GDM1 (cell line): ENCODE measurements at places on chromosomes 6 and 20.

DNA sequence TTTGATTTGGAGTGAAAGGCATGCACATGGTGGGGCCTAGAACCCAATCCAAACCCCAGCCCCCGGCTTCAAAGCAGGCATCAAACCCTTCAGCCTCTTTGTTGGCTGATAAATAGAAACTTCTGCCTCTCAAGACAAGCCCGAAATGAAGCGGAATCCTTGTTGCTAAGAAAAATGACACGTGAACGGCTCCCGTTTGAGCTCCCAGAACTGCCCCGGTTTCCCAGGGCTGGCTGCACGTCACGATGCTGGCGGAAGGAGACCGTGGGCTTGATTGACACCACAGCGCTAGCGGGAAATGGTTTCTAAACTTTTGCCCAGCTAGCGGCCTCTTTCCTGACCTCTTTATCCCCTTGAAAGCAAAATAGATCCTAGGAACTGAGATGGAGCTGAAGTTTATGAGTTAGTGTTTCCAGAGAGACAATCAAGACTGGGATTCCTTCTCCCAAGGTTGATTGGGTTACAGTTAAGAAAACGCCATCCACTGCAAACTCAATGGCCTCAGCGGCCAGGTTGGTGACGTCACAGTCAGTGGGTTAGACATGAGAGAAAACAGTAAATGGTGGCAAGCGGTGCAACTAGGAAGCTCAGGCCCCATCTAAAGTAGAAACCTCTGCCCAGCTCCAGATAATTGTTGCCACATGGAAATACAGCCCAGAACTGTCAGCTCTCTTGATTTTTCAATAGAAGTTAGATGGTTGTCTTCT lies 117.0 kb downstream of the ANKRD60 start:
- no peak for DNase-seq

DNA sequence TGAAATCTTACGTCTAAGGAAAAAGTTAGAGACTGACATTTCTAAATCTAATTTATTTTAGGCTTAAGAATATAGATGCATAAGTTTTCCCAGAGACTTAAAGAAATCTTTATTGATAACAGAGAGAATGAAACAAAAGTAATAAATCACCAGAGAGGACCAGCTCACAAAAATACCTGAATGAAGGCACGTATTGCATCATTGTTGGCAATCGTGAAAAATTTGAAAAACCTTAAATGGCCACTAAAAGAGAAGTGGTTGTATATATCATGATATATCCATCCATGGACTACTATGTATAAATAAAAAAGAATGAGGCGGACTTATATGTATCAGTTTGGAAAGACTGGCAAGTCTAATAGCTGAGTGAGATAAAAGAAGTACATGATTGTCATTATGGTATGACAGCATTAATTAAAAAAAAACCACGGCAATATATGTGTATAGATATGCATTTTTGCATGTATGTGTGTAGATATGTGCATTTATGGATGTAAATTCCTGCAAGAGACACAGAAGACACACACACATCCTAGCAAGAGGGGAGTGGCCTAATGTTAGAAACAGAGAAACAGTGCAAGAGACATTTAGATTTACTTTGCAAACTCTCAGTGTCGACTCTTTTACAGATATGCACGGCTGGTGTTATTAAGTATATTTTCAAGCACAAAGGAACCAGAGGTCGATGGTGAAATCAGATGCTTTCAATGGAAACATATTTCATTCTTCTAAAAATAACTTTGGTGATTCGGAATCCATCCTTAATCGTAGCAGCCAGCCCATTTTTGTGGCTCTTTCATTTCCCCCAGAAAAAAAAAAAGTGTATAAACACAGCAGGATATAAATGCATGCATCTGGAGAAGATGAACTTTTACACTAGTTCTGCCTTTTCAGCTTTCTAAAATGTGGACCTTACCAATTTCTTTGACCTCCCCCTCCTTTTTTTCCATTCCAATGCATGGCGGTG lies 156.1 kb upstream of the SALL4 start:
- no peak for DNase-seq

DNA sequence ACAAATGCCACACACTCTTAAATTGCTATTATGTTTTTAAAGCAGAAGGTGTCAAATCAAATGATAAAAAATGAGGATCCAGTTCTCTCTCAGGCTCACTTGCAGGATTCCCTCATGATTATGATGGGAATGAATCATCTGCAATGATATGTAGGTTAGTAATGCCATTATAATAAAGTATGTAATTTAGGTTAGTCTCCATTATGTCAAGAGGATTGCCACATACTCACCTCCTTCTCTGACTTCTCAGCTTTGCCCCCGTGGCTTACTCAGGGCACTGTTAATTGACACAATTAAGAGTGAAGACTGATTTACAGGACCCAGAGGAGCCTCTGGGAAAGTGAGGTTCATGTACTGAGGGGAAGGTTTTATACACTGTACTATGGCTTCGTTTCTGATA lies 591.7 kb upstream of the NRSN1 start:
- no peak for DNase-seq

DNA sequence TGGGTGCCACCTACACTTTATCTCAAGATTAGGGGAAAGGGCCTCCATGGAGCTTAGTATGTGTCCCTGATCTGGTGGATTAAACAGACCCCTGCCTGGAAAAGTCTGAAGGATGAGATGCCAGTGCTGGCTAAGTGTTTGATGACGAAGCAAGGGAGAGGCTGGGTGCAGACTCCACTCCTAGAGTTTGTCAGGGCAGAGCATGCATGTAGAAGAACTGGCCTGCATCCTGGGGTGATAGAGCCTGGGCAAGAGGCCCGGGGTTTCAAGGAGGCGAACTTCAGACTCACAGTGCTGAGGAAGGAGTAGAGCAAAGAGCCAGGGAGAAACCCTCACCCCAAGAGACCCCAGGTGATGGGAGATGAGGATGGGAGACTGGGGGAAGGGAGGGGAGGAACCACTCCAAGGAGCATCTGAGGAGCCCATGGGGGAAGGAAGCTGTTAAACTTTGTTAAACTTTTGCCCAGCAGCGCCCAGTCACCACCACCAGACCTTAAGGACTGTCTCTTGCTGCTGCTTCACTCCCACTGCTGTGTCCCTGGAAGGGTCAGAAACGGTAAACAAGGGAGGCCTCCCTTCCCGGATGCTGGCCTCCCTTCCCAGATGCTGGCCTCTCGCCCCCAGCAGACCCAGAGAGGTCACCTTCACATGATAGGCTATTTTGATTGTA lies 61.6 kb downstream of the RPRD1B start:
- DNase-seq, result no peak

DNA sequence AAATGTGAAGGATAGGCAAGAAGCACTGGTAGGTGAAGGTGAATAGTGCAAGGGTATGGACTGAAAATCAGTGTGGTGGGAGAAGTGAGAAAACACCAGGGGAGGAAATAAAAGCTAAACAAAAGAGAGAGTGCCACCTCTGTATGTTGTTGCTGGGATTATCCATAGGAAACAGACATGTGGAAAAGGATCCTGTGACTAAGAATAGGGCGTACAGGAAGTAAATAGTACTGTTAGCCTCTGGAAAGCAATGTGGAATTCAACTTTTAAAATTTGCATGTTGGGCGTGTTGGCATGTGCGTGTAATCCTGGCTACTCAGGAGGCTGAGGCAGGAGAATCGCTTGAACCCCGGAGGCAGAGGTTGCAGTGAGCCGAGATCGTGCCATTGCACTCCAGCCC lies 661.7 kb downstream of the KIF16B start:
- DNase-seq, result no peak

DNA sequence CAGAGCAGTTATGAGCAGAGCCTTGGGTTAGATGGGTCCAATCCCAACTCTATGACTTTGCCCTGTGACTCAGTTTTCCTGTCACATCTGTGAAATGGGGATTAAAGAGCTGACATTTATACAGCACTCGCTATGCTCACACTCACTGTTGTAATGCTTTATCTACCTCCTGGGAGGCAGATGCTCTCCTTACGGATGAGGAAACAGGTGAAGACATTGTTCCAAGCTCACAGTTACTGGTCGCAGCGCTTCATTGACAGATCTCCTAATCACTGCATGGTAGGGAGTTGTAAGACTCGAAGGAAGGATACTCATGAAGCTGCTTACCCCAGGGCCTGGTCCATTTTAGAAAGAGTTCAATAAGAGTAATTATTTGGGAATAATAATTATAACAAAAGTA lies 2.9 kb upstream of the MYLK2 start:
- DNase-seq, result no peak

- no peak for DNase-seq
Measured at GRCh38 chr6:140917911-140918310, 1214.8 kb upstream of the GJE1 start.

DNA sequence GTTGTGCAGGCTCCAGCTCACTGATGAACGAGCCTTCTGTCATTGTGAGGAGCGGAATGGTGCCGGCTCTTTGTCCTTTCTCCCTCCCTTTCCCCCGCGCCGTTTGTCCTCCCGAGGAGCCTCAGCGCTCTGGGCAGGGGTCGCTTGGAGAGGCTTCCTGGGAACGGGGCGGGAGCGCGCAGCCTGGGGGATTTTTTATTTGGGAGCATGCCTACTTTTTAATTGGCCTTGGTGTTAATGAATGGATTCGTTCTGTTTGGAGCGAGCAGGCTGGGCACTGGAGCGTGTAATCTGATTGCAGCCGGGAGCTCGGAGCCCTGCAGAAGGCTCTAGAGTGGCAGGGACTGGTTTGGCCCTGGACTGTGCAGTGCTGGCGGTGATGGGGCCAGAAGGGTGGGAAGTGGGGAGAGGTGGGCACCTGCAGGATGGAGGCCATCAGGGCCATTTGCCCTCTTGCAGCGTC lies 118.8 kb downstream of the CDH4 start:
- DNase-seq, result no peak

DNA sequence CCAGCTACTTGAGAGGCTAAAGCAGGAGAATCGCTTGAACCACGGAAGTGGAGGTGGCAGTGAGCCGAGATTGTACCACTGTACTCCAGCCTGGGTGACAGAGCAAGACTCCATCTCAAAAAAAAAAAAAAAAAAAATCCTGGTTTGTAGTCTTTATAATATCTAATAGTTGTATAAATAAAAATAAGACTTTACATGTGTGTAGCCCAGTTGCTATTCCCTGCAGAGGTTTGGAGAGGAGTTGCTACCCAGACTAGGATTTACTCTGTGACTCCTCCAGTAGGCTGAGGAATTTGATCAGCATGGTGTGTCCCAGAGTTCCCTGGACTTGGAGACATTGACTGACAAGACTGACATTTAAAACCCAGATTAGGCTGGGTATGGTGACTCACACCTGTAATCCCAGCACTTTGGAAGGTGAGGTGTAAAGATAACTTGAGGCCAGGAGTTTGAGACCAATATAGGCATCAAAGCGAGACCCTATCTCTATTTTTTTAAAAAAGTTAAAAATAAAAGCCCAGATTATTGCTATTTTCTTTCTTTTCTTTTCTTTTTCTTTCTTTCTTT lies 10.2 kb downstream of the CHMP4B start:
- no peak for DNase-seq

GRCh38 chr6:132790450-132790849 lies 8.0 kb downstream of the SLC18B1 start:
- peak; percentile 2 for DNase-seq

DNA sequence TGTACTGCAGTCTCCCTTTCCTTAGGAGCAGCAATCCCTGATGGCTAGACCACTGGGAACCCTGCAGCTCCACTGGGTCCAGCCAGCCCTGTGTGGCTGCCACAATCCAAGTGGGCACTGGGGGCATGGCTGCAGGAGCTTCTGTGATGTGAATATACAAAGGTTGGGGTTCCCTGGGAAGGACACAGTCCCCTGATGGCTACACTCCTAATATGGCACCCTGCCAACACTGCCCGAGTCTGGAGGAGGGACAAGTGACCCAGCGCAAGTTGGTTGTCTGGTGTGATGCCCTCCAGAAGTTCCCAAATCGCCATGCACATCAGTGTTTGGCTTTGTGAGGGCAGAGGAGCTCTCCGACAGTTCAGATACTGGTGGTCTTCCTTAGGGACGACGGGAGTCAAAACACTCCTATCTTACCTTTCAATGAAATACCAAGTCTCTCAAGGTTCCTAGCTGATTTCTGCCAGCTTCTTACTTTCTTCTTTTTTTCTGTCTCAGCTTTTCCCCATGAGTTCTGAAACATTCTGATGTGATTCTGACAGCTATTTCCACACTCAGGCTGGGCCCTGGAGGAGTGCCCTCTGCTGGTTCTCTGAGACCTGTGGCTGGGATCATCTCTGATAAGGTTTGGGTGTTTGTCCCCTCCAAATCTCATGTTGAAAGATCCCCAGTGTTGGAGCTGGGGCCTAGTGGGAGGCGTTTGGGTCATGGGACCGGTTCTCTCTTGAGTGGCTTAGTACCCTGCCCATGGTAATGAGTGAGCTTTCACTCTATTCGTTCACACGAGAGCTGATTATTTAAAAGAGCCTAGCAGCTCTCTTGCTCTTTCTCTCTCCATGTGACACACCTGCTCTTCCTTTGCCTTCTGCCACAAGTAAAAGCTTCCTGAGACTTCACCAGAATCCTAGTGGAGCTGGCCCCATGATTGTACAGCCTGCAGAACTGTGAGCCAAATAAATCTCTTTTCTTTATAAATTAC lies 15.5 kb upstream of the ZFP57 start:
- DNase-seq, result no peak

GRCh38 chr20:57471496-57472372 lies 53.2 kb downstream of the CTCFL start:
- DNase-seq, result no peak
